ENCODE measurements at places on chromosomes 16 and 17.

DNA sequence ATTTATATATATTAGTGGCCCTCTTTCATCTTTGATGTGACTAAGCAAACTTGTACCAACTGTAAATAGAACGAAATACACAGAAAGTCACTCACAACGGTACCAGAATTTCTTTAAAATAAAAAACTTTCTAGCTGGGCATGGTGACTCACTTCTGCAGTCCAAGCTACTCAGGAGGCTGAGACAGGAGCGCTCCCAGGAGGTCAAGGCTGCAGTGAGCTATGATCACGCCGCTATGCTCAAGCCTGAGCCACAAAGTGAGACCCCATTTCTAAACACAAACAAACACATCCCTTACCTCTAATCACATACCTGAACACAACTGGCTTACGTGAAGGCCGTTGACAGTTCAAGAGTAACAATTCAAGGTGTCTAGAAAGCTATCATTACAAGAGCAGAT is 29.7 kb downstream of the STAT5B start:
- DNase-seq: no peak

GRCh38 chr17:2580151-2580550 is 13.3 kb upstream of the PAFAH1B1 start:
- no peak for DNase-seq

GRCh38 chr17:1111599-1112443 is 68.0 kb downstream of the ABR start:
- DNase-seq: no peak

GRCh38 chr17:60743799-60744198 is 66.1 kb downstream of the BCAS3 start:
- DNase-seq: no peak

GRCh38 chr16:24844101-24845030 is 1.4 kb upstream of the SLC5A11 start:
- DNase-seq: no peak

- no peak for DNase-seq
Measured at GRCh38 chr17:72380120-72380519, 259.3 kb downstream of the SOX9 start.

- peak; percentile 53 for DNase-seq
Measured at GRCh38 chr16:72203401-72203800, 31.4 kb upstream of the PMFBP1 start.

DNA sequence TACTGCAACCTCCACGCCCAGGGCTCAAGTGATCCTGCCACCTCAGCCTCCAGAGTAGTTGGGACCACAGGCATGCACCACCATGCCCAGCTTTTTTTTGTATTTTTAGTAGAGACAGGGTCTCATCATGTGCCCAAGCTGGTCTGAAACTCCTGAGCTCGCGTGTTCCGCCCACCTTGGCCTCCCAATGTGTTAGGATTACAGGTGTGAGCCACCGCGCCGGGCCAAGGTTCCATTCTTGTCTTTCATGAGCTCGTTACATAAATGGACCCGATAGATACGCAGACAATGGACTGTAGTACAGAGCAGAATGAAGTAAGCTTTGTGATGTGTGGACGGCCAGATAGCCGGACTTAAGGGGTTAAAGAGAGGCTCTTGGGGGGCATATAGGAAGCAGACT is 19.3 kb downstream of the UBN1 start:
- no peak for DNase-seq

DNA sequence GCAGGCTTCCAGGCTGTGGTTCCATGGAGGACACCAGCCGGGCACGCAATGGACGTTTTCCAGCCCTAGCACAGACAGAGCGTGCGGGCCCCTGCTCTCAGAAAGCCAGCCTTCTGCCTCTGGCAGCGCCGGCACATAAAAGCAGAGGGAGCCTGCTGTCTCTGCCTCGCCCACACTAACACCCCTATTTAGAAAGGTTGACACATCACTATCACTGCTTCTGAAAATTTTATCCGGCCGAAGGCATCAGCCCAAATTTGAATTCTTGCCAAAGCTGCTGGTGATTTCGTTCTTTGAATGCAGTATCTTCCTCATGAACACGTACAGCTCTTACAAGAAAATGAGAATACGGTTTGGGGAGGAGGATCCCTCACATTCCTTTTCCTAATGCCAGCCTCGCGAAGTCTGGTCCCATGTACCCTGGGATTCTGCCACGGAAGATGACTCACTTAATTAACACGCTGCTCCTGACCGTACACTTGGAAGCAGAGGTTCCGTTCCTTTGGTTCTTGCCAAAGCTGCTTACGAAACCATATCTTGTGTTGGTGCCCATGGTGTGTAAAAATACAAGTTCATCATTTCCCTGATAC is 1.3 kb upstream of the RAB11FIP3 start:
- no peak for DNase-seq

- DNase-seq: no peak
Measured at GRCh38 chr17:63961355-63962212, 11.1 kb downstream of the SCN4A start.

- DNase-seq: no peak
Measured at GRCh38 chr16:48997081-48997615, 284.5 kb downstream of the CBLN1 start.

DNA sequence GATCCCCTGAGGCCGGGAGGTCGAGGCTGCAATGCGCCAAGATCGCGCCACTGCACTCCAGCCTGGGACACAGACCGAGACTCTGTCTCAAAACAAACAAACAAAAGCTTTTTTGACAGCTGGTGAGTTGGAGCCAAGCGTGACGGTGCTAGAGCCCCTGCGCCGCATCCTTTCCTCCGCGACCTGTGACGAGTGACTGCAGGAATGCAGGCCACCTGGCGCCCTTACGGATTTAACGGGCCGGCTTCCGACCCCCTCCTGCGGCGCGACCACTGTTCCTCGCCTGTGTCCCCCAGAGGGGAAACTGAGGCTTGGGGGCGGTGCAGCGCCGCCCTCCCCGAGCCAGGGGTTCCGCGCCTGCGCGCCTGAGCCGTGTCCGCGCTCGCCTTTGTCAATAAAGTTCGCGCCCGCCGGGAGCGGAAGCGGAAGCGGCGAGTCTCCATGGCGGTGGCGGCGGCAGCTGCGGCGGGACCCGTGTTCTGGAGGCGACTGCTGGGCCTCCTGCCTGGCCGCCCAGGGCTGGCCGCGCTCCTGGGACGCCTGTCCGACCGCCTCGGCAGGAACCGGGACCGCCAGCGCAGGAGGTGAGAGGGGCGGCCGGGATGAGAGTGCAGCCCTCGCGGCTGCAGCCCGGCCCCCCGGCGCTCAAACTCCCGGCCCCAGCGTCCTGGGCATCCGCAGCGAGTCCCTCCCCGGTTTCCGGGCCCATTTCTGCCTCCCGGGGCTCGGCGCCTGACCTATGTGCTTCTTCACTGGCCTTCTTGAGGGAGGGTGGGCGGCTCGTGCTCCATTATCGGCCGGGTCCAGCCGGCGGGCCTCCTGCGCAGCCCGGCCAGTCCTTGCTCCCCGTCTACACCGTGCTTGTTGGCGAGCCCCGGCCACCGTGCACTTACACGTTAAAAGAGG is at the start of gene PGS1:
Gene PGS1, plus strand, starts transcription at position 425 of the 906 bp plus-strand sequence. Its CDS starts 17 bp downstream, at position 442.
- DNase-seq: peak; percentile 62

- DNase-seq: peak; percentile 93
Measured at GRCh38 chr17:58335779-58336455, 7.3 kb upstream of the TSPOAP1 start.

GRCh38 chr17:46726206-46726605 is 92.3 kb downstream of the WNT3 start:
- DNase-seq: no peak

DNA sequence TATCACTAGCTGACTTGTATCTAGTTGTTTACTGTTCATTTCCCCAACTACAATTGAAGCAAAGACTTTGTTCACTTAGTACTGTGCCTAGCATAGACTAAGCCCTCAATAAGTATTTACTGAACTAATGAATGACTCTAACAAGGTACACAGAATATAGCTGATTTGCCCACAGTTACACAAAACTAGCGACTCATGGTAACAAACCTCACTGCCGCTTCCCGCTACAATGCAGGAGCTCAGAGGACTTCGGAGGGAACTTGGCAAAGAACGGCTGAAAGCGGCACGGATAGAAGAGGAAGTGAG is 524 bp downstream of the EFTUD2 start:
- peak; percentile 77 for DNase-seq

- DNase-seq: no peak
Measured at GRCh38 chr17:2011411-2012371, 13.4 kb downstream of the RTN4RL1 start.

DNA sequence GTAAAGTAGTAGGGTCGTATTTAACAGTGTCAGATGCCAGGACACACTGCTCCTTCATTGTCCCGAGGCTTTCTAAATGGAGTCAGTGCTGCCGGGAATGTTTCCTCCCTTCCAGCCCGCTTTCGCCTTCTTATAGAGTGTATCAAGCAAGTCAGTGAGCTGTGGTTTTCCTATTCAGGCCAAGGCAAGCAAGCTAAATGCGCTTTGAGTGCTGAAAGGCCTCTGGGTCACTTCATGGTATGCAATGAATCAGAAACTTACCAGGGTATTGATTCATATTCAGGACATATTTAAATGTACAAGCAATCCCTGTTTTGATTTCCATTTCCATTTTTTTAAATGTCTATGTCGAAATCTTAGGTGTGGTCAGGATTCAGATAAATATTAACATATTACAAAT is 327.9 kb upstream of the SOX9 start:
- no peak for DNase-seq

DNA sequence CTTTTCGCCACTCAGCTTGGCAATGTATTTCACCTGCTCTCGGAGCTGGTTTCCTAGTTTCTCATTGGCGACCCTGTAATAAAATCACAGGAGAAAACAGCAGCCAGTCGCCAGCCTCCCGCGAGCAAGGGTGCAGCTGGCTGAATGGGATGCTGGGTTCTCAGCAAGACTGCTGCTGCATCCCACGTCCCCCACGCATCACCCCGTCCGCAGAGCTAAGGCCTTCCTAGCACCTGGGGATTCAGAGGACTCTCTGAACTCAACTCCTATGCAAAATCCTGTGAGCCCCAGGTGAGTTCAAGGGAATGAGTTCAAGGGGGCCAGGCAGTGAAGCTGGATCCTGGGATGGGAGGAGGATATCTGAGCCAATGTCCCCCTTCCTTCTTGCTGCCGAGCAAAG is 29.3 kb downstream of the DHX38 start:
- DNase-seq: no peak

GRCh38 chr16:5895137-5895536 is 797.5 kb upstream of the EEF2KMT start:
- DNase-seq: no peak

DNA sequence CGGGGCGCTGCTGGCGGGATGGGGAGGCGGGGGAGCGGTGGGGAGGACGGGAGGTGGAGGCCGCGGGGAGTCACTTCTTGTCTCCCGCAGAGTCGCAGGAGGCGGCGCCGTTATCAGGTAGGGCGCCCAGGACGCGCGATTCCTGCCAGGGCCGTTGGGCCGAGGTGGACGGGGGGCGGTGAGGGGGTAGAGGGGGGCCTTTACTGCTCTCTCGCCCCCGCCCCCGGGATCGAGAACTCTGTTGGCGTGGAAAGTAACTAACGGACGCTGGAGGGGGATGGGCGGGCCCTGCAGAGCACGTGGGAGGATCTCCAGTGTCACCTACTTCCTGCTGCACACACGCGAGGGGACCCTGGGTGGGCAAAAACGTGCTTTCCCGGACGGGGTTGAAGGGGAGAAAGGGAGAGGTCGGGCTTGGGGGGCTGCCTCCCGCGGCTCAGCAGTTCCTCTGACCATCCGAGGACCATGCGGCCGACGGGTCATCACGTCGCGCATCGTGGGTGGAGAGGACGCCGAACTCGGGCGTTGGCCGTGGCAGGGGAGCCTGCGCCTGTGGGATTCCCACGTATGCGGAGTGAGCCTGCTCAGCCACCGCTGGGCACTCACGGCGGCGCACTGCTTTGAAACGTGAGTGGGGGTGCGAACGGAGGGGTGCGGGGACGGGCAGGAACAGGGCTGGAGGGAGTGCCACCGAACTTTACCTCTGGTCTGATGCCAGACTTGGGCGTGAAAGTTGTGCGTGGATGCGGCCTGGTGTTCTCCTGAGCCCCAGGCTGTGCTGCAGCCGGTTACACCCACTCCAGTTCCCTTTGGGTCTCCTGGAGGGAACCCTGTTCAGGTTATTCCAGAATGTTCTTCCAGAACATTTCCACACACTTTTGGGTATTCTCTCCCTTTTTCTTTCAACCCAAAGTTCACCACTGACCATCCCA is 569 bp downstream of the PRSS21 start:
- DNase-seq: no peak

DNA sequence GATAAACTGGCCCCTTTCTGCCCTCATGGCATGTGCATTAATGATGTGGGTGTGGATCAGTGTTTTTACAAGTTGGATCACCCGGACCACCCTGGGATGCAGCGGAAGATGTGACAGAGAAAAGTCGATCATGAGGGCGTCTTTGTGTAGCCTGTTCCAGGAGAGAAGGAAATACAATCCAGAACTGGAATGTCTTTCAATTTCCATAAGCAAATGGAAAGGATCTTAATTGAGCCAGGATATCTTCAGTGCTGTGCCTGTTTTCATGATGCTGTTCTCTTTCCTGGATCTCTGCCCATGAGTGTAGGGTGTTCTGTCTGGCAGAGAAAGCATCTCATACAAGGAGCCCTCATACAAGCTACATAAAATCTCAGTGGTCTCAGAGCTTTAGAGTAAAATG is 481.4 kb downstream of the XYLT1 start:
- DNase-seq: no peak

DNA sequence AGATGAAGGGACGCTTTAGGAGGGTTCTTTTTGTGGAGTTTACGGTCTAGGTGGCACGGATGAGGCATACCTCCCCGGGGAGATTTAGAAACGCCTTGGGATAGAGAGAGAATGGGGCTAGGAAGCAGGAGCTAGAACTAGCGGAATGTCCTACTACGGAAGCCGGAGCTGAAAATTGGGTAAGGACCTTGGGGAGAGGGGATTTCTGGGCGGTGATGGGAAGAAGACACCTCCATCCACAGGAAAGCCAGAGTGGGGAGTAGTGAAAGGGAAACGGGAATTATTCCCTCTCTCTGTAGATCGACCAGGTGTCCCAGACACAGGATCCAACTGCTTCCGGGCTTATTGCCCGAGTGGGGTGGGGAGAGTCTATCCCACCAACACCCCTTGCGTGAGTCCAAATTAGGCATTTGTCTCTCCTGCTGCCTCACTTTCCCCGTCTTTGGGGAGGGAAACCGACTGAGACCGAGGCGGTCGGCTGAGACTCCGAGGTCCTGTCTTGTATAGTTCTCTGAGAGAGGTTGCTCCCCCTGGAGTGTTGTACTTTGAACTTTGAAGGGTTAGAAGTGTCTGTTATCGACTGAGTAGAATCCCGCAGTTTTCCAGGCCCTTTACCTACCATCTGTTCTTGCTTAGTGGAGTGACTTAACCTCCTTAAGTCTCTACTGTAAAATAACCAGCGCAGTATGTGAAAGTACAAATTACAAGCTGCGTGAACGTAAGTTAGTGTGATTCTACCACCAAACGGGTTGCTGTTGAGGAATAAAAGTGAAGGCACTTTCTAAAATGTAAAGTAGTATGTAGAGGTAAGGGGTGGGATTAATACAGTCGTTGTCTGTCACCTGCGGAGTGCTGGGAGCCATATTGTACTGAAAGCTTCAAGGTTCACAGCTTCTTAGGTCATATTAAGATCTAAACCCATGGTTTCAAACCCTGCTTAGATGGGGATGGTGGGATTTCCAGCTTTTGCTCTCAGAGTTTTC is 1.0 kb downstream of the RSPRY1 start:
- DNase-seq: no peak

GRCh38 chr17:3485481-3486068 is 9.8 kb downstream of the ASPA start:
- no peak for DNase-seq

- peak; percentile 63 for DNase-seq
Measured at GRCh38 chr16:66696669-66697630, at the start of gene CMTM4. Gene CMTM4, minus strand, starts transcription at chr16:66696743. Its CDS starts 218 bp downstream, at chr16:66696525.

GRCh38 chr17:59756236-59756818 is 48.9 kb downstream of the VMP1 start:
- no peak for DNase-seq
